ENCODE measurements at places on chromosomes 3 and 15. TPM values are rescaled to one million over a fixed set of nuclear protein-coding genes. Genes with fewer than 3 reads are reported as not detected.

DNA sequence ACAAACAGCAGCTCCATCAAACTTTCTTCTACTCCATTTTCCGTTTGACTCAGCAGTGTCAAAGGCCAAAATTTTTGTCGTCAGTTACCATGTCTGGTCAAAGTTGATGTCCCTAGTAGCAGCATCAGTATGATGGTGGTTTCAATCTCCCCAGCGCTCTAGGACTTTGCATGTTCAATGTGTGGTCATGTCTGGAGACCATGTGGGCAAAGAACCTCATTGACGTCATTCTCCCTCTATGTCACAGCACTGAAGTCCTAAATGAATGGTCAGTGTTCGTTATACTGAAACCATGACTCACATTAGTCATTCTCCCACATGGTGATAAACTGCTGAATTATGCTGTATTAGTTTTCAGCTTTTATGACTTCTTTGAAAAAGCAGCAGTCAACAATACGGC, 23.2 kb downstream of the SHC4 start:
- no peak for DNase-seq

IREB2 gene
- total RNA-seq: 28.0 TPM

DNA sequence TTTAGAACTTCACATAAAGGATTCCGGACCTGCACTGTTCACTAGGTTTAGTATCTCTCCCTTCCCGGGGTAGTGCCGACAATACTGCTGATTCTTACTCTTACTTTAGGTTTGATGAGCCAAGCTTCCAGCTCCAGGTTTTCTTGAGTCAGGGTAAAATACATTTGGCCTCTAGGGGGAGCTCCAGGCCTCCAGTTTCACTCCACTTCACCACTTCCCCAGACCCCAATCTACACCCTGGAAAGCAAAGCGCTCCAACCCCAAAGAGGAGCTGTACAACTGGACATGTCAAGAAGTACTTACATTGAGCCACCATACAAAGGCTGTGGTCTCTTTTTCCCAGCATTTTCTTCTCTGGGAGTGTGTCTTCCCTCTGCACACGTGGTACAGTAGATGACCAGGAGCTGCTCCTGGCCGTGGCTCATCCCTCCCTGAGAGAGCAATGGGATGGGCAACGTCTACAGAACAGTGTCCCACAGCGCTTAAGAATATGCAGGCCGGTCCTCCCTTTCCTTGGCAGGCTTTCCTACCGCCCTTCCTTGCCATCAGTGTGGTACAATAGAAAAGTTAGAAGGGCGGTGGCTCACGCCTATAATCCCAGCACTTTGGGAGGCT, 93.9 kb upstream of the CCDC80 start:
- DNase-seq: no peak

GRCh38 chr15:77550301-77551251, 82.1 kb downstream of the LINGO1 start:
- DNase-seq: no peak

GRCh38 chr3:70231266-70231701, 81.2 kb downstream of the MDFIC2 start:
- no peak for DNase-seq

DNA sequence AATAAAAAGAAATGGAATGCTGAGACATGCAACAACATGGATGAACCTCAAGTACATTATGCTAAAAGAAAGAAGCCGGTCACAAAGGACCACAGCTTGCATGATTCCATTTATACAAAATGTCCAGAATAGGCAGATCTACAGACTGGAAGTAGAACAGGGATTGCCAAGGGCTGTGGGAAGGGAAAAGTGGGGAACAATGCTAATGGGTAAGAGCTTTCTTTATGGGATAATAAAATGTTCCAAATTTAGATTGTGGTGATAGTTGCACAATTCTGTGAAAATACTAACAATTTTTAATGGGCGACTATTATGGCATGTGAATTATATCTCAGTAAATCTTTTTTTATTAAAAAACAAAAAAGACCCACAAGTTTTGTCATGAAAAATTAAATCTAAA, 106.2 kb downstream of the TMCO5A start:
- DNase-seq: no peak

DNA sequence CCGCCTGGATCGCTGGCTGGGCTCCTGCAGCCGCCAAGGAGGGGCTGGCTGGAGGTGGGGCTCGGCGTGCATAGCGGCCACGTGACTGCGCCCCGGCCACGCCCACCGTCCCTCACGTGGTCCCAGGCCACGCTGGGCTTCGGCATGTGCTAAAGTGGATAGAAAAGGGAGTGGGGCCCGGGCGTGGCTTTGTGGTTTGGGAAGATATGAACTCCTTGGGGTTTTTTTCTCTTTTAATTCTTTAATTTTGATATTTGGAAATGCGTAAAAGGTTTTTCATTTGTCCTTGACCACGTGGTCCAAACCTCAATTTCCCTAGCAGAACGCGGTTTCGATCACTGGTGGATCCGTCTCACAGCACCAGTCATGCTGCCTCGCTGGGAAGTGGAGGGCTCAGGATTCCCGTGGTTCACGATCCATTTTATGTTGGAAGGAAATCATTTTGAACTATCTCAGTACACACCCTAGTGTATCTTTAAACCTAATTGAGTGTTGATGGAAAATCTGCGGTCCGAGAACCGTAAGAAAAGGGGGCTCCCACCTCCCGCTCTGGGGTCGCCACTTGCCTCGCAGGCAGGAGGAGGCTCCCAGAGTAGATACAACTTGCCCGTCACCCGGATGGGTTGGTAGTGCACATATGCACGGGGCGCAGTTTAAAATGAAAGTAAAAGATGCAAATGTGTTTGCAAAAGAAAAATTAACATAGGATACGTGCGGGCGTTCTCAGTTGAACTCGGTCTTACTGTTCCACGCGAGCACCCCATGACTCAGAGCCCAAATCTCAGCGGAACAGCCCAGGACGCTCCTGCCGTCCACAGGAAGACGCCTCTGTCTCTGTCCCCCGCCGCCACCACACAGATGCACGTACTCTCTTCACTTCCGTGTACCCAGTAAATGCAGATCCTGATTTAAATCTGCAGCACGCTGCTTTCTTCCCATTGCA, 141.9 kb downstream of the PGPEP1L start:
- peak; percentile 90 for DNase-seq

GRCh38 chr15:70447521-70447920, 315.8 kb downstream of the UACA start:
- no peak for DNase-seq

GRCh38 chr15:89067751-89068150, 20.5 kb upstream of the ABHD2 start:
- no peak for DNase-seq

- DNase-seq: no peak
Observed at GRCh38 chr15:44207643-44208042, 12.6 kb upstream of the FRMD5 start.

GRCh38 chr3:10553591-10554235, 48.3 kb upstream of the ATP2B2 start:
- peak; percentile 50 for DNase-seq

- no peak for DNase-seq
Observed at GRCh38 chr15:83249030-83249343, 35.5 kb downstream of the BNC1 start.

GRCh38 chr15:77659350-77660321, 26.9 kb upstream of the LINGO1 start:
- no peak for DNase-seq

STRIT1 gene
- total RNA-seq: 4.8 TPM

DNA sequence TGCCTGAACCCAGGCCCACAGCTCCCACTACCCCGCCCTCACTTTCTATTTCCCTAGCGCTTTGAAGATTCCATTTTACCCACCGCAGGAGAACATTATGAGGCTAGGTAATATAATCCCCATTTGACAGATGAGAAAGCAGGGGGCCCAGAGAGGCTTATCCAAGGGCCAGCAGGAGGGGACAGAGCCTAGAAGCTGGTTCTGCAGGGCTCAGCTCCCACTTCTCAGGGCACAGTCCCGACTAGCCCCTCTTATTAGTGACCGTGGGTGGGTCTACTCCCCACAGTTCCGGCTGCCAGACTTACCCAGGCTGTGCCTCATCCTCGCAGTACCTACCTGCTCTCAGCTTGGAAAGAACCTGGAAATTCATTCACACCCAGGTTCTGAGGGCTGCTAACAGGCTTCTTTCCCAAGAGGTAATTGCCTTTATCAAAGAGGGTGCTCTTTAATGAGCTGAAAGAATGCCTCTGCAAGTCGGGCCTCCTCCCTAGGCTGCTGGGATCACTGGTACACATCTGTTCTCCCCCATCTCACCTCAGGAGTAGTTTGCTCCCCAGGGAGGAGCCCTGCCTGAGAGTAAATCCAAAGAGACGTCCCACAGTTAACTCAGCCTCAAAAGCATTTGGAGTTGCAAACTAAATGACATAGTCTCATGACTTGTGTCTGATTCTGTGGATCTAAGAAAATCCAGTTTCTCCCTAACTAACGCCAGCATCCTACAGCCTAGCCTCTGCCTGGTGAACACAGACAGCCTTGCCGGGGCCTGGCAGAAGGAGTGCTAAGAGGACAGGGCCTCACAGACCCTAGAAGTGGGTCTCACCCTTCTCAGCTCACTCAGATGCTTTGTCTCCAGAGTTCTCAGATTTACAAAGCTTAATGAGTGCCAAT, 125.0 kb downstream of the CHSY1 start:
- DNase-seq: no peak

ZNF80 gene
- not detected for total RNA-seq

CYP11A1 gene
- total RNA-seq: 2.5 TPM

DNA sequence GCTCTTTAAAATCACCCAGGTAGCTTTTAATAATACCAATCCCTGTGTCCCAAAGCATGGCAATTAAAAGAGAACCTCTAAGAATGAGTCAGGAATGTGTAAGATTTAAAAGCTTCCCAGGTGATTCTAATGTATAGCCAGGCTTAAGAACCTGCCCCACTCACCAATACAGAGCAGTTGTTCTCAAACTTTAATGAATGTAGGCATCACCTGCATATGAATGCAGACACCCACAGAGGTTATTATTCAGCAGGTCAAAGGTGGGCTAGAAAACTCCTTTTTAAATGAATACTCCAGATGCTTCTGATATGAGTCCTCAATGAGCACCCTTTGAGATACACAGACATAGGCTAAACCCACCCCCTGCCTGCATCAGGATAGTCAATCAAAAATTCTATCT, 298.1 kb upstream of the KCNMB2 start:
- no peak for DNase-seq

GRCh38 chr15:89551550-89551949, 23.7 kb upstream of the TICRR start:
- no peak for DNase-seq

ERICH6 gene
- total RNA-seq: 0.19 TPM

DNA sequence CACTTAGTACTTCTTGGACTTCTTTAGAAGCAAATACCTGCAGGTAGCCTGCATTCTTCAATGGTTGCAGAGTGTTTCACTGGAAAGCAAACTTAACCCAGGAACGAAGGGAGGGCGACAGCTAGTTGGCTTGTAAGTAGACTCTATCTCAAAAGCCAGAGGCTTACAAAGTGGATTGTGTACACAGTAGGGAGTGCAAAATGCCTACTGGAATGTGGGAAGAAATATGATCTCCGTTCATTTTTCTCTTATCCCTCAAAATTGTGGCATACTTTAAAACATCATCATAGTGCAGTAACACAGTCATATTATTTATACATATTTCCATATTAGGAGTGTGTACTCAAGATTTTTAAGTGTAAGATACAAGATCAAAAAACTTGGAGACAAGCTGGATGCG, 155.7 kb downstream of the LIPC start:
- DNase-seq: no peak

Measured in cardiac septum (tissue), 1 donor.